ENCODE measurements at places on chromosomes 1 and 21. TPM values are rescaled to one million over a fixed set of nuclear protein-coding genes. Genes with fewer than 3 reads are reported as not detected.
A peak's percentile ranks its signal among the peaks of the same experiment; 100 is the strongest.

The ATP1A4 gene
- 0.63 TPM for total RNA-seq

The HSPA6 gene
- not detected for total RNA-seq

DNA sequence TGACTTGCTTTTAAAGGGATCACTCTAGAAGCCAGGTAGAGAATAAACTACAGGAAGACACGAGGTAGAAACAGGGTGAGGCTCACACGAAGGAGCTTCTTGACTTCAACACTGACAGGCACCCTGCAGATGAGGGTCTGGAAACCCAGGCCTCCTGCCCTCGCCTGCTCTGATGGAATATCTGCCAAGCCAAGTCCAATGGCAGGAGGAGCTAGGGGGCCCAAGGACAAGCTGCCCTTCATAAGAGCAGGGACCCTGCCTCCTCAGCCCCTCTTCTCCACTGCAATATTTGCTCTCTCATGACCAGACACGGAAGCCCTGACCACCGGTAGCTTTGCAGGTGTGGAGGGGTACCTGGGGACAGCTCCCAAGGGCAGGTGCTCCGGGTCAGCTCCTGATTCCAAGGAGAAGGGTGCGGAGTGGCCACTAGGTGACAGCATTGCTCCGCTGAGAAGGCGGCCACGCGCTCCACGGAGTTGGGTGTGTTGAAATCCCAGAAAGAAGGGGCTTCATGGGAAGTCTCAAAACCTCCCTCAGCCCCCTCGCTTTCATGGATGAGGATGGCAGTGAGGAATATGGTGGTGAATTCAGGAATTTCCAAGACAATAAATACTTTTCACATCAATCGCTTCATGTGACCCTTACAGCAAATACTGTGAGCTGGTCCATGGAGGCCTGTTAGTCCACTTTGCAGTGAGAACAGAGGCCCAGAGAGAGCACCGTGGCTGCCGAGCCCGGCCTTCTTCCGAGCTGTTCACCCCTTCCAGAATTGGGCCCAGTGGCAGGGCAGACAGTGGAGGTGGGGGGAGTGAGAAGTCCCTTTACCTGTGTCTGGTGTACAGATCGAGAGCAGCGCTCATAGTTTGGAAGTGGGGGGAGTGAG, 33.2 kb upstream of the PAX7 start:
- no peak overlapping the region for H3K4me3 ChIP-seq
- peak; percentile 82 for DNase-seq
- no peaks in the 10 kb centered on the region for H3K27me3 ChIP-seq
- H3K27ac ChIP-seq: no peak overlapping the region
- H3K4me1 ChIP-seq: peaks cover 5% of the 10 kb centered on the region
- no peaks in the 10 kb centered on the region for H3K36me3 ChIP-seq

DNA sequence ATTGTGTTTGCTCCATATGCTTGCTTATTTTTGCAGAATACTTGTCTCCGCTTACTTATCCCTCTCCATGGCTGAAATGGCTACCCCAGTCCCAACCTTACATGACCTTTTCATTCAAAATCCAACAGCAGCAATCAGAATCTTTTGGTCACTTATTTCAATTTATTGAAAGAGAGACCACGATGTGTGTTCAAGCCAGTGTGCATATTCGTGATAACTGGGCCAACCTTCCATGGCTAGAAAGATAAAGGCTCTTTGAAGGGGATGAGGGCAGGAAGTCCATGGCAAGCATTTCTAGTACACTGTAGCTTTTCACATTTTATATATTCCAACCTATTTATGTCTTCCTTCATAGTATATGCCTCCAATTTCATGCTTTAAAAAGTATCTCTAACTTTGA, 23.1 kb downstream of the HSD11B1 start:
- no peaks in the 10 kb centered on the region for H3K36me3 ChIP-seq
- H3K4me1 ChIP-seq: no peaks in the 10 kb centered on the region
- H3K4me3 ChIP-seq: no peak overlapping the region

GRCh38 chr1:219416598-219417238, 196.2 kb downstream of the ZC3H11B start:
- DNase-seq: peak; percentile 75
- H3K27ac ChIP-seq: no peak overlapping the region
- H3K36me3 ChIP-seq: no peaks in the 10 kb centered on the region
- H3K27me3 ChIP-seq: no peaks in the 10 kb centered on the region
- H3K4me3 ChIP-seq: no peak overlapping the region
- H3K4me1 ChIP-seq: no peaks in the 10 kb centered on the region

- H3K27me3 ChIP-seq: no peaks in the 10 kb centered on the region
- no peak overlapping the region for H3K27ac ChIP-seq
- DNase-seq: no peak
- no peaks in the 10 kb centered on the region for H3K4me1 ChIP-seq
Observed at GRCh38 chr1:27549807-27550408, 54.0 kb downstream of the AHDC1 start.

DNA sequence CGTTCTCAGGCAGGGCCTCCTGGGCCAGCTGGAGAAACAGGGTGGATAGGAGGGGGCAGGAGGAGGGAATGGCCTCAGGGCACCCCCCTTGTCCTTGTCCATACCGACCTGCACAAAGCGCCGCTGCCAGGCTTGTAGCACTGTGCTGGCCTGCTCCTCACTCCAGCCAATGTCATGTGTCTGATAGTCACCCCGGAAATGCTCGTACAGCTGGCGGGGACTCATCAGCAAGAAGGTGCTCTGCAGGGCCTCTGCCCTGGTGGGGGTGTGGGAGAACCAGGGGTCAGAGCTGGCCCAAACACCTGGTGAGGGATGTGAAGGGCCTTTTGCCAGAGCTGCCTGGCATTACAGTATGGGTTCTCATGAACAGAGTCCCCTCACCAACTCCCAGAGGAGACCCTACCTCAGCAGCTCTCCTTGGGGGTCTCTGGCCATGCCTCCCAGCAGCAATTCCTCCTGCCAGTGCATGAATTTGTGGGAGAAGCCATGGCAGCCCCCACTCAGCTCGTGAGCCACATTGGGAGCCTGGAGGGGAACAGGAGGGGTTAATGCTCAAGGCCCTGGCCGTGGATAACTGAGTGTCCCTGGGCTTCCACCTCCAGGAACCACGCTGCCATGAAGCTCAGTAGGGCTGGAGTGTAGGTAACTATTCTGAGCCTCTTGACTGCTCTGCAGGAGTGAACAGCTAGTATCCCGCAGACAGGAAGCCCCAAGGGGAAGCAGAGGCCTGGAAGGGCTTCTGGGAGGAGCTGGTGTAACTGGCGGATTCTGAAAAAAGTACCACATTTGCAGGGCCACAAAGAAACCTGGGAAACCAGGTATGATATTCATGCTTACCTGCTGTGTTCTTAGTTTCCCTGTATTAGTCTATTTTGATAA, 13.3 kb downstream of the PTCH2 start:
- H3K4me3 ChIP-seq: no peak overlapping the region
- H3K36me3 ChIP-seq: no peaks in the 10 kb centered on the region
- H3K27me3 ChIP-seq: no peaks in the 10 kb centered on the region
- H3K27ac ChIP-seq: no peak overlapping the region

GRCh38 chr1:3577300-3577699, 34.0 kb downstream of the MEGF6 start:
- DNase-seq: no peak
- H3K4me3 ChIP-seq: no peak overlapping the region
- no peaks in the 10 kb centered on the region for H3K27me3 ChIP-seq
- no peaks in the 10 kb centered on the region for H3K4me1 ChIP-seq

DNA sequence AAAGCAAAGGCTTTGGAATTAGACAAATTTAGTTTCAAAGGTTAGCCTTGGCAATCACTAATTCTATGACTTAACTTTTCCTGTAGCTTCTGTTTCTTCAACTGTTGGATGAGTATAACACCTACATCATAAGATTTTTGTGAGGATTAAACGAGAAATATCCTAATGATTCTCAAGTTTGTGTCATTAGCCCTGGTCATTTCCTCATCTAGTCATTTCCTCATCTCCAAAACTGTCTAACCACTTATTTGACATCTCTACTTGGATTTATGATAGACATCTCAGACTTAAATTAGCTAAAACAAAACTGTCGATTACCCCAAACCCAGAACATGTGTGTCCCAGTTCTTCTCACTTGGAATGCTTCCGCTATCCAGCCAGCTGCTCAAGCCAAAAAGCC, 80.2 kb upstream of the CHODL start:
- no peaks in the 10 kb centered on the region for H3K27me3 ChIP-seq
- H3K4me3 ChIP-seq: no peak overlapping the region
- H3K27ac ChIP-seq: no peak overlapping the region
- no peaks in the 10 kb centered on the region for H3K36me3 ChIP-seq
- no peak for DNase-seq
- no peaks in the 10 kb centered on the region for H3K4me1 ChIP-seq

DNA sequence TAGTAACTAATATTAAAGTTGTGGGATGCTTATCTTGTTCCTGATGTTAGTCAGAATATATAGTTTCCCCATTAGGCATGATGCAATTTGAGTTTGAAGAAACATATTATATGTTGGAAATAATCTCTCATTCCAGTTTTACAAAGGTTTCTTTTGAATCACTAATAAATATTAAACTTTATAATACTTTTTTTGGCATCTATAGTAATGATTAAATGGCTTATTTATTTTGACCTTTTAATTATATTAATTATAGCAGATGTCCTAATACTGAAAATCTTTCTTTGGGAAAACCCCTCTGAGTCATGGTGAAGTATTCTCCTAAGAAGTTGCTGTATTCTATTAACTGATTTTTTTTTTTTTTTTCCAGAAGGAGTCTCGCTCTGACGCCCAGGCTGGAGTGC, 28.5 kb upstream of the PTGS2 start:
- no peaks in the 10 kb centered on the region for H3K27me3 ChIP-seq
- no peak overlapping the region for H3K27ac ChIP-seq
- no peaks in the 10 kb centered on the region for H3K36me3 ChIP-seq
- no peak for DNase-seq
- no peaks in the 10 kb centered on the region for H3K4me1 ChIP-seq
- H3K4me3 ChIP-seq: no peak overlapping the region

All from GM23338 (cell line).